ENCODE measurements at places on chromosomes 4 and X. TPM values are rescaled to one million over a fixed set of nuclear protein-coding genes. Genes with fewer than 3 reads are reported as not detected.

Gene COX7B2
- total RNA-seq = not detected

Gene BTC
- total RNA-seq = 3.7 TPM

Gene EREG
- total RNA-seq = 0.30 TPM

Gene HS3ST1
- total RNA-seq = 7.7 TPM

Gene KLHL4
- total RNA-seq = 11.5 TPM

Gene PWWP3B
- 6.6 TPM for total RNA-seq

Gene GRPR
- total RNA-seq = 0.55 TPM

Gene CHRDL1
- 13.5 TPM for total RNA-seq

Gene GAR1
- 5.8 TPM for total RNA-seq

Gene SORBS2
- total RNA-seq = 71.4 TPM

Gene GAGE12J
- total RNA-seq = not detected

Gene PARM1
- total RNA-seq = 31.2 TPM

Gene MID1
- 11.9 TPM for total RNA-seq

Gene CCDC158
- total RNA-seq = 2.9 TPM

Gene MAGEB2
- not detected for total RNA-seq

Gene TLR1
- 32.2 TPM for total RNA-seq

Gene DACH2
- total RNA-seq = 9.1 TPM

Gene FRMD7
- 2.4 TPM for total RNA-seq

Gene GIMD1
- total RNA-seq = not detected

Gene LINC00632
- 60.2 TPM for total RNA-seq

Gene TMEM31
- 0.44 TPM for total RNA-seq

Gene ADAM29
- total RNA-seq = 5.8 TPM

Gene VCX
- not detected for total RNA-seq

Gene CSTF2
- total RNA-seq = 16.7 TPM

Gene SPACA5
- not detected for total RNA-seq

Gene UPF3B
- 3.9 TPM for total RNA-seq

Gene BLTP1
- 229 TPM for total RNA-seq

Gene GRK4
- 24.3 TPM for total RNA-seq

Gene ADH4
- total RNA-seq = not detected

Gene MAGEE1
- total RNA-seq = 7.1 TPM

Gene CFAP47
- 16.8 TPM for total RNA-seq

Gene SULT1E1
- 218 TPM for total RNA-seq

Gene GLUD2
- 5.6 TPM for total RNA-seq

Gene ADRA2C
- 7.5 TPM for total RNA-seq

Gene PLXNB3
- total RNA-seq = 14.6 TPM

Gene AFF2
- 49.8 TPM for total RNA-seq

Gene PAGE2
- not detected for total RNA-seq

Gene RPS6KA6
- total RNA-seq = 14.1 TPM

Gene MAGEB17
- 0.11 TPM for total RNA-seq

Gene XAGE1A
- not detected for total RNA-seq

Gene BTK
- 4.1 TPM for total RNA-seq

Gene SLITRK4
- 15.2 TPM for total RNA-seq

Gene FAM241A
- 1.7 TPM for total RNA-seq

Gene SPATA18
- total RNA-seq = 5.9 TPM

Gene IGSF1
- 9.3 TPM for total RNA-seq

Gene KLF8
- total RNA-seq = 9.7 TPM

Gene POU4F2
- 2.5 TPM for total RNA-seq

Gene FRMPD4
- total RNA-seq = 2.6 TPM

Gene RRAGB
- 89.9 TPM for total RNA-seq

Gene ENAM
- not detected for total RNA-seq

Gene RIBC1
- total RNA-seq = 1.8 TPM

Gene ERCC6L
- total RNA-seq = 1.7 TPM
